ENCODE measurements at places on chromosomes 3 and 15.

DNA sequence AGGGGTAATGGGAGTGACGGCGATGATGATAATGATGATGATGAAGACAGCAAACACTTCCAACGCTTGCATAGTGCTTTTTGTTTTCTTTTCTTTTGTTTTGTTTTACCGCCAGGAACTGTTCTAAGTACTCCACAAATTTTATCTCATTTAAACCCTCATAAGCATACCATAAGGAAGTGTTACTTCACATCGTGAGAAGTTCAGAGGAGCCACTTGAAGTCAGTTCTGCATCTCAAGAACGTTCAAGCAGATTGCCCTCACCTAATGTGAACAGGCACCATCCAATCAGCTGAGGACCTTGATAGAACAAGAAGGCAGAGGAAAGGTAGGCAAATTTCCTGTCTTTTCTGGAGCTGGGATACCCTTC is 104.1 kb downstream of the LSM3 start:
- DNase-seq = no peak

DNA sequence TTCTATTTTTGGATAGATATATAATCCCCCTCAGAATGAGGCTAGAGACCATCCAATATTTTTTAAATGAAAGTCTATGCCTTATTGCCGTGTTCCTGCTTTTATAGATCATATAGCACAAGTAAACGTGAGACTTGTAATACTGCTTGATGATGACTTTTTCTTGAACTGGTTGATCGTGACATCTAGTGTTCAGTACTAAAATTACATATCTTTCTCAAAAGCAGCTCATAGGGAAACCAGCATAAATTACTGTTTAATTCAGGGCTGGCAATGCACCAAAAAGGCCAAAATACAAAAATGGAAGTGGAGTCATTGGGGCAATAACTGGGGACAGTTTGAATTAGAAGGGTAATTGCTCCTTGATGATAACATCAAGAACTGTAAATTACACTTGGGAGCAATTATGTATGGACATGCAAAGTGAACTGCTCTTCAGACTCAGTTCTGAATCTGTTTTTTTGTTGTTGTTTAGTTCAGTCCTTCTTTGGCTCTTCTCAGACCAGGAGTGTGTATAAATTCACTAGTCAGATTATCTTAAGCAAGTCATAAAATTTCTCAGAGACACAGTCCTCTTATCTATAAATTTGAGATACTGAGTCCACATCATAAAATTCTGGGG is 325.3 kb downstream of the THSD4 start:
- DNase-seq = no peak

DNA sequence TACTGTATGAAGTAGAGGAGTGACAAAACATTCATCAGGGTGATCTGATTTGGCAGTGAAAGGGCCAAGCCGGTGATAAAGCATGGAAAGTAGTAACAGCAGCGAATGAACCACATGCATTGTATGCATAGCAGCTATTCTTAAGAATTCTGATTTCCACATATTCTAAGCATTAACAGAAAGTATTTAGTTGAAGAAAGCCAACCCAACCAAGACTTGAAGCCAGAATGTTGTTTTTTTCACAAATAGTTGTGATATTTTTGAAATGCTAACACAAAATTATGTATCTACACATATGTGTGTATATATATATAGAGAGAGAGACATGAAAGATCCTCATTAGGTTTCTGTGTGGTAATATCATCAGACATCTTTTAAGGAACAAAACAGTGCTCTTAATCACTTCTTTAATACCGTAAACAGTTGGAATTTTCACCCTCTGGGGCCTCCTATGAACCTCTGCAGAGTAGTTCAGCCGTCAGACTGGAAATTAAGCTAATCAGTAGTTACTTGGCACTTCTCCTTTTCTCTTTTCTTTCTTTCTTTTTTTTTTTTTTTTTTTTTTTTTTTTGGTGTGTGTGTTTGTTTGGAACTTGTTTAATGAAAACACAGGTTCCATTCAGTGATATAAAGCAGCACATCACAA is 139.6 kb downstream of the CMSS1 start:
- no peak for DNase-seq

DNA sequence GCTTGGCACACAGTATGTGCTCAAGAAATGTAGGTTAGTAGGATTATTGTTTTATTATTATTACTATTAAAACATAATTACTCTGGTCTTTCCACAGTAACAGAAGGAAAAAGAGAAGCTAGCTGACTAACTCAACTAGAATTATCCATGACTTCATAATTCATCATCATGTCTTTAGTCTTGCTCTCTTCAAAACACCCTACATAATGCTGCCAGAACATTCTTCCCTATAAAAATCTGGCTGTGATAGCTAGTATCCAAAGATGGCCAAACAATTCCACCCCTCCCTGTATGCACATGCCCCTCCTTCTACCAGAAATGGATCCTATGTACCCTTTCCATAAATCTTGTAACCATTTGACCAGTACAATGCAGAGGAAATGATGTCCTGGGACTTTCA is 48.8 kb upstream of the SRGAP3 start:
- no peak for DNase-seq

DNA sequence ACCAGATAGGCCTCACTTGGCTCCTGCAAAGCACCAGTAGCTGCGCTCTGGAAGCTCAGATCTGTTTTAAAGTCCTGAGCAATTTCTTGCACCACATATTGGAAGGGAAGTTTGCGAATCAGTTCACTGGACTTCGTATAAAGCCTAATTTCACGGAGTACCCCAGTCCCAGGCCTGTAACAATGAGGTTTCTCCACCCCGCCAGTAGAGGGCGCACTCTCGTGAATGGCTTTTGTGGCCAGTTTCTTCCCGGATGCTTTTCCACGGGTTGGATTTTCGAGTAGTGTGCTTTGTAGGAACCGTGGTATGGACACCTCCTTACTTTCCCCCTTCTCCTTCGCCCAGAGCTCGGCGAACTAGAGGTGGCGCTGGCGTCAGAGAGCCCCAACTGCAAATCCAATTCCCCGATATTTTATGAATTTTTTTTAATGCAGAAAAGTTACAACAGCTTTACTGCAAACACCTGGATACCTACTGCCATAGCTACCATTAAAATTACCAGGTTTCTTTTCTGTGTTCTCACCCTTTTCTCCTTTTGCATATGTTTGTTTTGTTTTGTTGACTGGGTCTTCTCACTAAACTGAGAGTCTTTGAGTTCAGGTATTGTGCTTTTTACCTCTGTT is 13.3 kb downstream of the RARB start:
- DNase-seq = peak; percentile 15

DNA sequence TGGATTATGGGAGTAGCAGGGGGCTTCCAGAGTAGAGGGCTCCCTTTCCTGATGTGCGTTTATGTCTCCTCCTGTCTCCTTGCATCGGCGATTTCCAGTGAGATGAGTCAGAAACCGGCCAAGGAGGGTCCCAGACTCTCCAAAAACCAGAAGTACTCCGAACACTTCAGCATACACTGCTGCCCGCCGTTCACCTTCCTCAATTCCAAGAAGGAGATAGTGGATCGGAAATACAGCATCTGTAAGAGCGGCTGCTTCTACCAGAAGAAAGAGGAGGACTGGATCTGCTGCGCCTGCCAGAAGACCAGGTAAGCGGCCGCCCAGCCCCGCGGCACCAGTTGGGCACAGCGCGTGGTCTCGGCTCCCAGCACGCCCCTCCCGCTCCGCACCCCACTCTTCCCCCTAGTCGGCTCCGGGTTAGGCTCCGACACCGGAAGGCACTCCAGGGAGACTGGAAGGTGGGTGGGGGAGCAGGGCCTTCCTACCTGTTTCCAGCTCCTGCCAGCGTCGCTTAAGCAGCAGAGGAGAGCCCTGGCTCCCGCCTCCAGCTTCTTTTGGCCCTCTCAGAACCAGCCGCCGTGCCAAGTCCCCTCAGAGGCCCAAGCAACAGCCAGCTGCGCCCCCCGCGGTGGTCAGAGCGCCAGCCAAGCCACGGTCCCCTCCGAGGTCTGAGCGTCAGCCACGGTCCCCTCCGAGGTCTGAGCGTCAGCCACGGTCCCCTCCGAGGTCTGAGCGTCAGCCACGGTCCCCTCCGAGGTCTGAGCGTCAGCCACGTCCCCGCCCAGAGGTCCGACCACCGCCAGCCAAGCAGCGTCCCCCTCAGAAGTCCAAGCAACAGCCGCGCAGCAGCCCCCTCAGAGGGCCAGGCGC is 34.7 kb downstream of the MOBP start:
- DNase-seq = no peak

- no peak for DNase-seq
Observed at GRCh38 chr3:127165036-127165435, 27.9 kb upstream of the PRR23E start.

DNA sequence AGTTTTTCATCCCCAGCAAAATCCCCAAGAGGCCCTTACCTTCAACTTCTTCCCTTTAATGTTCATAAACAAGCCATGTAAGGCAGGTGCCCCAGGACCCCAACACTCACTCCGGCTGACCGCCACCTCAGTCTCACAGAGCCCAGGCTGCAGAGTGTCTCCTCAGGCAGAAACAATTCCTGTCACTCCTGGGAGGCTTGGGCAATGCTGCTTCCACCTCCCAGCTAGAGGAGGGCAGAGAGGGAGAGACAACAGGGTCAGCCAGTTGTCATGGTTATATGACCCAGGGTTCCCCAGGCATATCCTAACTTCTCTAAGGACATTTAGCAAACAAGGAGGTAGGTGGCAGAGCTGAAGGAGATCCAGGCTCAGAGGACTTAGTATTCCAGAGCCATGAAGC is at the start of gene PLIN1:
Gene PLIN1 (minus strand): TSS at position 156 of the 400 bp plus-strand sequence. CDS start 1,878 bp downstream, outside the sequence.
- DNase-seq = no peak

- DNase-seq = no peak
Observed at GRCh38 chr3:124903896-124904834, 17.0 kb upstream of the ITGB5 start.

GRCh38 chr3:8420612-8421011 is 81.0 kb upstream of the LMCD1 start:
- no peak for DNase-seq

DNA sequence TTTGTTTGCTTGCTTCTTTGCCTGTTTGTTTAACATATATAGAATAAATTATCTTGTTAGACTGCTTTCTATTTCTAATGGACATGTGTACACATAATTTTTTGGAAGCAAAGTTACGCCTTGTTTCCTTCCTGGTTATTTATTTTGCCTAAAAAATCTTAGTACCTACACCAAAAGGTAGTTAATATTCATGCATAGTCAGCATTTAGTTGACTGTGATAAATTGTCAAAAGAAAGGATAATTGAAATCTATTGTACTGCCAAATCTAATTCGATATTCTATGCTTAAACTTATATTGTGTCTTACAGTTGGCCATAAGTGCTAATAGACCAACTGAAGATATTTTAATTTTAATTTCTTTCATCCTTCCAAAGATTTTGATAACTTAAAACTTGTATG is 233.9 kb upstream of the ARL6 start:
- no peak for DNase-seq

DNA sequence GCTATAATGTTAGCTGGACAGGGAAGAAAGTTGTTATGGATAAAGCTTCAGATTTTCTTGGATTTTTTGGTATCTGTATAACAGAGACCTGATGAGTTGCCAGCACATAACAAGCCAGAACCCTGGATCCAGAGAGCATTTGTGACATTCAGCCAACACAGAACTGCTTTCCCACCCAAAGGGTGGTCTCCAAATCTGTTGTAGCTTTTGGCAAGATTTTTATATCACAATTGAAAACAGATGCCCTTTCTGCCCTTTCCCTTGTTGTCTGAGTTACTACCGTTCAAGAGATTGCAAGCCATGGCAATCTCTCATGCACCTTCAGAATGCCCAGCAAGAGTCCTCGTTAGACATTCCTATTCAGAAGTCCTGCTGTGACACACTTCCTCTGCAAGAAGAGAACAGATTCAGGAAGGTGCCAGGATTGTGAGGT is 107.6 kb upstream of the FGF7 start:
- no peak for DNase-seq

- no peak for DNase-seq
Observed at GRCh38 chr15:74270155-74270554, 34.0 kb downstream of the CCDC33 start.

DNA sequence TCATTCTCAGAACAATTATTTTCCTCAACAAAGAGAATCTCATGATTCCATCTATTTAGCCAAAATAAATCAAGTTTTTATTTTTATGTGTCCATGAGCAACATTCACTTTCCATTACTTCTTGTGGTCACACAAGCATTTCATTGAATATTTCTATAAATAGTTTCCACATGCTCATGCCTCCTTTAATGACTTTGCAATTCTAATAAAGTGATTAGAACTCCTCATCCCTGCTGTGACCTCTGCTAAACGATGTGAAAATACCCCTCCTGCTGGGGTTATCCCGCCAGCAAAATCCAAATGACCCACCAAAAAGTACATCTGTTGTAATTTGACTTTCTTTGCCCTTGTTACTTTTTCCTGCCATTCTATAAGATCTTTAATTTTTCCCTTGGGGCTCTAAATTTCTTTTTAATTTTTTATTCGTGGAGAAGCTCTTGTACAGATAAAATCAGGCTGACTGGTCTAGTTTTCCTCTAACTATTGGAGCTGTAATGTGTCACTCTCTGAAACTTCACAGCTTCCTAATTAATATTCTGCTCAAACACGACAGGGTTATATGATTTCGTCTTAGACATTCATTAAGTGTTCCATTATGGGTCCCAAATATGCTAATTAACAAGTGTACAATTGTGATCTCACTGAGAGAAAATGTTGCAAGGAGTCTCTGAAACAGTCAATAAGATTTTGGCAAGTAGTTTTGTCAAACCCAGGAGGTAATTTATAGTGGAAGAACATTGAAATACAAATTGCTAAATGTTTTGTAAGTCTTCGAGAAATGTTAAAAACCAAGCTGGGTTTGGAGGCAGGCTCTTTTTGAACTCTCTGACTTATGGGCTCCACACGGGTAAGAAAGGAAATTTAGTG is 533.1 kb upstream of the NAALADL2 start:
- no peak for DNase-seq

DNA sequence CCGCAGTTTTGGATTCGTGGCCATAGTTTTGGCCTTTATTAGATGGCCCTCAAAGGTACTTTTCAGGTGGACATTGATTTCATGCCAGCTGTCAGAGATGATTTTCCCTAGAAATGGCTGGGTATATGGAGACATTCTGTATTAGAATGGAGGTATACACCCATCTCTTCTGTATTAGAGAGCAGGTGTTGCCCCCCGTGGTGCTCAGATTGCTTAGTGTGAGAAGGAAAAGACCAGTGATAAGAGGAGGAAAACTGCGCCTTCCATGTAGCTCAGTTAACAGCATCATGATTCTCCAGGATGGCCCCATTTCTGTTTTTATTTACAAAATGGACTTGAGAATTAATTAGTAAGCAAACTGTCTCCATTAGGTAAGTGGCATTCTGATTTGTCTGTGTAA is 145.9 kb downstream of the IGF1R start:
- DNase-seq = no peak

- no peak for DNase-seq
Observed at GRCh38 chr3:23945663-23945912, 502 bp downstream of the NR1D2 start.

GRCh38 chr15:89178307-89178977 is 42.9 kb downstream of the RLBP1 start:
- DNase-seq = no peak
